ENCODE measurements at places on chromosomes 11 and 22.

GRCh38 chr11:61337706-61338470 is 4.9 kb downstream of the TKFC start:
- no peak for DNase-seq

DNA sequence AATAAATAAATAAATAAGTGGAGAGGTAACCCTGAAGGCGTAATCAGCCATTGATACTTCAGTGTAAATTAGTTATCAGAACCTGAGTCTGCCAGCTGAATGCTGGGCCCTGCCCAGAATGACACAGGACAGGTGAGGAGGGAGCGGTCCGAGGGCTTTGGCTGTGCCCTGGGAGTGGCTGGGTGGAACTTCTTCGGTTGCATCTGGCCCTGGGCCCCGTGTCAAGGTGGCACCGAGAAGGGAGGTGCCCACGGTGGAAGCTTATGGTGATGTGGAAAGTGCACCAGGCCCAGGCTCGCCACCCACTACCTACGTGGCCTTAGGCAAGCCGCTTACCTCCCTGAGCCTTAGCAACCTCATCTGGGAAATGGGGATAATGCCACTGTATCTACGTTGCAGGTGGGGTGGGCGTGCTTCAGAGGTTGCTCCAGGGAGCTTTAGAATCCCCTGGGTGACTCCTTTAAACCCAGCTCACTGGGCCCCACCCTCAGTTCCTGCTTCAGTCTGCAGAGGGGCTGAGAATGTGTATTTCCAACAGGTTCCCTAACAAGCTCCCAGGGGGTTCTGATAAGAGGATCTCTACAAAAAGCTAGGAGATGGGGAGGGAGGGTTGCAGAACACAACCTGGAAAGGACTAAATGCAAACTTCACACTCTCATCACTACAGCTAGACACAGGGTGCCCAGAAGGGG is 38.8 kb downstream of the TXN2 start:
- no peak for DNase-seq

DNA sequence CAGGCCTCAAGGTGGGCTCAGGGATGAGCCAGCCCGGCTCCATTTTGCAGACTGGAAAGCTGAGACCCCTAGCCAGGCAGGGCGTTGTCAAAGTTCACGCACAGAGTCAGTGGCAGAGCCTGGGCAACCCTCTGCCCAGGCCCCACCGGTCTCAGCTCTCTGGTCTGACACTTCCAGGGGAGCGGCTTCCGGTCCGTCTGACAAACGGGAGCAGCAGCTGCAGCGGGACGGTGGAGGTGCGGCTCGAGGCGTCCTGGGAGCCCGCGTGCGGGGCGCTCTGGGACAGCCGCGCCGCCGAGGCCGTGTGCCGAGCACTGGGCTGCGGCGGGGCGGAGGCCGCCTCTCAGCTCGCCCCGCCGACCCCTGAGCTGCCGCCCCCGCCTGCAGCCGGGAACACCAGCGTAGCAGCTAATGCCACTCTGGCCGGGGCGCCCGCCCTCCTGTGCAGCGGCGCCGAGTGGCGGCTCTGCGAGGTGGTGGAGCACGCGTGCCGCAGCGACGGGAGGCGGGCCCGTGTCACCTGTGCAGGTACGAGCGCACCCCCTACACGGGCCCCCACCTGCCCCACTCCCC is 36.0 kb downstream of the CD6 start:
- DNase-seq = no peak

DNA sequence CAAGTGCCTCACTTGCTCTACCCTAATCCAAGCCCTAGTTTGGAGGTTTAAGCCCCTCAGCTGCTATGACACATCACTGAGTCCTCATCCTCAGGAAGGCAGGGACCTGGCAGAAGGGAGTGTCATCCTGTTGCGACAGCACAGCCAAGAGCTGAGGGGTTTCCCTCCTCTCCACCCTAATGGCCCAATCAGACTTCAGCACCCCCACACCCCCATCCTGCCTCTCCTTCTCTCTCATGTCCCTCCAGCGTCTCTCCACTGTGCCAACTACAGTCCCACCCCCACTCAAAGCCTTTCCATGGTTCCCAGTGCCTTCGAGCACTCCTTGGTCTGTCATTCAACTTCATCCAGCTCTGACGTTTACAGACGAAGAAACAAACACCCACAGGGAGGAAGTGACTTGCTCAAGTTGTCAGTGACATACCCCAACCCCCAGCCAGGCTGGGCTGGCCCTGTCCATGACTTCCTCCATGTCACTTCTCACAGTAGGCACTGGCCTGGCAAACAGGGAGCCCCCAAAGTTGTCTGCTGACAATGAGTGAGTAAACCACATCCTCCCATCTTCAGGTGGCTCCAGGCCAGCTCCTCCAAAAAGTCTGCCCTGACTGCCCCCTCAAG is 15.6 kb downstream of the ARAP1 start:
- peak; percentile 41 for DNase-seq

DNA sequence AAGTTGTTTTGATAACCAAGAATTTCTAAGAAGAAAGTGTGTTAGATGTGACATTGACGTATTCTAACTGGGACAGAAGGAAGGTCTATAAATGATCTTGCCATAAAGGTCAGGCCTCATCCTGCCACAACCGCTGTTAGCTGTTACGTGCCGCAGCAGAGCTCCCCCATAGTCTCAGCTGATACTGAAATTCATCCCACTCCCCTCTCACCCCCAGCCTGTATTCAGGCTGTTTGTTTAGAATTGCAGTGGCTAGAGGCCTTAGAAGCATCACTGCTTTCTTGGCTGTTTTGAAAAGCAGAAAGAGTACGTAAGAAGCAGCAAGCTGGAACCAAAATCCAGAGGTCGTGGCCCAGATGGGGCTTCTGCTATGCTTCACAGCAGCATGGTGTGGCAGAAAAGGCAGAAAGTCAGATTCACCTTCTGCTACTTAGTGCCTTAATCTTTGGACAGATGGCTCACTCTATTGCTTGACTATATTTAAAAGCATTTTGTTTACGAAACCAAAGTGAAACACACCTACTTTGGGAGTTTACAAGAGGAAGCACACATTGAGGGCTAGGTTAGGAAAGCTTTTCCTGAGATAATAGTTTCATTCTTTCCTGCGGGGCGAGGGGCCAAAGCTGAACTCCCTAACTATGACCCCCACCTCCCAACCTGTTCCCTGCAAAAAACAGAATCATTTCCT is 950 bp upstream of the LAYN start:
- no peak for DNase-seq
